Neural progenitor cell (in vitro differentiated cells): ENCODE measurements at places on chromosomes 5 and 9. TPM values are rescaled to one million over a fixed set of nuclear protein-coding genes. Genes with fewer than 3 reads are reported as not detected.

GRCh38 chr5:31106691-31107090 lies 86.8 kb upstream of the CDH6 start:
- H3K27ac ChIP-seq: peak overlapping the region; percentile 82
- peaks cover 53% of the 10 kb centered on the region for H3K4me1 ChIP-seq
- peak; percentile 52 for DNase-seq
- H3K27me3 ChIP-seq: no peaks in the 10 kb centered on the region
- H3K36me3 ChIP-seq: no peaks in the 10 kb centered on the region
- H3K4me3 ChIP-seq: no peak overlapping the region

- H3K4me3 ChIP-seq: no peak overlapping the region
- H3K27me3 ChIP-seq: no peaks in the 10 kb centered on the region
- H3K27ac ChIP-seq: no peak overlapping the region
- no peaks in the 10 kb centered on the region for H3K36me3 ChIP-seq
- no peaks in the 10 kb centered on the region for H3K4me1 ChIP-seq
These were observed 101.7 kb downstream of the RANBP17 start for GRCh38 chr5:170963521-170963920.

GRCh38 chr9:20570087-20570486 lies 52.2 kb downstream of the MLLT3 start:
- no peaks in the 10 kb centered on the region for H3K27me3 ChIP-seq
- no peak overlapping the region for H3K27ac ChIP-seq
- DNase-seq: no peak
- no peak overlapping the region for H3K4me3 ChIP-seq

GRCh38 chr5:34598177-34598794 lies 57.8 kb upstream of the RAI14 start:
- no peaks in the 10 kb centered on the region for H3K27me3 ChIP-seq
- H3K4me3 ChIP-seq: no peak overlapping the region
- H3K27ac ChIP-seq: no peak overlapping the region
- no peaks in the 10 kb centered on the region for H3K36me3 ChIP-seq

DNA sequence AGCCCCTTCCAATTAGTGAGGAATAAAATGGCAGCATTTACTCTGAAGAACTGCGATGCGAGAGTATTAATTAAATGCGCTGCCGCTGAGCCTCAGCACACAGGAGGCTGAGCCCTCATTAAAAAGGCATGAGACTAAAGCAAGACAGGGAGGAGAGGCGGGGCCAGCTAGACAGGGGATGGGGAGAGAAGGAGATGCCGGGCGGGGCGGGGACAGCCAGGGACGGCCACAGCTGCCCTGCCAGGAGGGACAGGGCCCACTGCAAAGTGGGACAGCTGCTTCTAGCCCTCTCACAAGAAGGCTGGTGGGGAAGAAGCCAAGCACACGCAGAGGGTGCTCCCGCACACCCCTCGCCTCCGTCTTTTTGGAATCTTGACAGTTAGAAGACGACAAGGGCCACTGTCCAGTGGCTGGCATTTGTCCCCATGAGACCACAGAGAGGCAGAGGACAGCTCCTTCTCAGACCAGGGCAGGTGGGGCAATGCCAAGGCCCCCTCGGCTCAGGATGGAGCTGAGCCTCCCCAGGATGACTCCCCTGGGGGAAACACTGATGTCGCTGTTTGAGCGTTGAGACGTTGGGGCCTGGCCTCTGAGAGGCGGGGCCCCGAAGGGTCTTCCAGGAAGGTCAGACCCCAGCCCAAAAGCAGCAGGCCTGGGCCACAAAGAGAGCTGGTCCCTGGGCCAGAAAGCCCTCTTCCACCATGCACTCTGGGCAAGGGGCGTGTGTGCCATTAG lies 26.9 kb downstream of the ADAMTS2 start:
- H3K4me1 ChIP-seq: peaks cover 23% of the 10 kb centered on the region
- no peaks in the 10 kb centered on the region for H3K27me3 ChIP-seq
- H3K4me3 ChIP-seq: no peak overlapping the region

GRCh38 chr5:146048994-146049703 lies 56.2 kb downstream of the PLAC8L1 start:
- no peaks in the 10 kb centered on the region for H3K27me3 ChIP-seq
- no peak overlapping the region for H3K27ac ChIP-seq
- H3K4me3 ChIP-seq: no peak overlapping the region

DNA sequence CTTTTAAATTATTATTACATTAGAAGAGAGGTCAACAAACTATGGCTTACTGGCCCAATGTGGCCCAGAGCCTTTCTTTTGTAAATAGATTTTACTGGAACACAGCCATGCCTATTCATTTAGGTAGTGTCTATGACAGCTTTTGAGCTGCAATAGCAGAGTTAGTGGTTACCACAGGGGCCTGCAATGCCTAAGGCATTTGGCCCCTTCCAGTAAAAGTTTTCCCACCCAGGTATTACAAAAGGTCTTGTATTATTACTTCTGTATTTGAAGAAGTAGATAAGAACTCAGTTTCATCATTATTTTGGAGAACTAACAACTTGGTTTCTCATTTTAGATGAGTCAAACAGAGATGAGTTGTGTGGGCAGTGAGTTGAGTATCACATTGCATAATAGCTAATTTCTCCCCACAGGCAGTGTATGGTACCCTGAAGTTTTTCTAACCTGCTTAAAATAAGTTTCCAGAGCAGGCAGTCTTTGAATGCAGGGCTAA lies 9.5 kb downstream of the MTRR start:
- H3K27me3 ChIP-seq: no peaks in the 10 kb centered on the region
- no peak overlapping the region for H3K27ac ChIP-seq
- H3K4me1 ChIP-seq: no peaks in the 10 kb centered on the region
- peaks cover 17% of the 10 kb centered on the region for H3K36me3 ChIP-seq
- H3K4me3 ChIP-seq: no peak overlapping the region

DNA sequence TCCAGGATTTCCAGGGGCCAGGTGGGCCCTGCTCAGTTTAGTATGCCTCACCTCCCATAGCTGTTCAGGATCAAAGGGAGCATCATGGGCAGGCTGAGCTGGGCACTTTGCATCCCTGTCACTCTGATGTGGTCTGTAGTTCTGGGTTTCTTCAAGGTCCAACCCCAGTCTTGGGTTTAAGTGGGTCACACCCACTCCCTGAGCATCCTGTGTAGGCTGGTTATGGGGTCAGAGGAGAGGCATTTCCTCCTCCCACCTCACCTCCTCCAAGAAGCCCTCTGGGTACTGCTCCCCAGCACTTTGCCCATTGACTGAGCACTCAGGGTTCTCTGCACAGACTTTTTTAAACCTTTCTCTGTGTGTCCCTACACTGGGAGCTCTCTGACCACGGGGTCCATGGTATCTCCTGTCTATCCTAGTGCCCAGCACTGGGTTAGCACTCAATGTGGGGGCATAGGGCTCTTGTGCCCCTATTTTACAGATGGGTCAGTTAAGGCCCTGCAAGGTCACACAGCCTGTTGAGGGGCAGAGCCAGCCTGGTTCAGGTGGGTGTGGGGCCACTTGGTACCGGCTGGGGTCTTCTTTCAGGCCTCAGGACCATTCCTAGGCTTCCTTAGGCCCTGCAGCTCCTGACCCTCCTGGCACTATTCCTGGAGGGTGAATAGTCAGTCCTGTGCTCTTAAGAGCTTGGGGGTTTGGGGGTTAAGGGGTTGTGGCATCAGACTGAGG lies 19.0 kb downstream of the CXXC5 start:
- no peaks in the 10 kb centered on the region for H3K36me3 ChIP-seq
- no peak overlapping the region for H3K27ac ChIP-seq
- no peak for DNase-seq
- no peaks in the 10 kb centered on the region for H3K27me3 ChIP-seq

GRCh38 chr9:136019041-136019680 lies 58.0 kb upstream of the UBAC1 start:
- H3K27ac ChIP-seq: no peak overlapping the region
- no peaks in the 10 kb centered on the region for H3K36me3 ChIP-seq

- H3K27ac ChIP-seq: no peak overlapping the region
- DNase-seq: no peak
- H3K36me3 ChIP-seq: no peaks in the 10 kb centered on the region
- H3K4me1 ChIP-seq: no peaks in the 10 kb centered on the region
- no peaks in the 10 kb centered on the region for H3K27me3 ChIP-seq
These were observed 59.9 kb downstream of the NSUN2 start for GRCh38 chr5:6572825-6573380.

DNA sequence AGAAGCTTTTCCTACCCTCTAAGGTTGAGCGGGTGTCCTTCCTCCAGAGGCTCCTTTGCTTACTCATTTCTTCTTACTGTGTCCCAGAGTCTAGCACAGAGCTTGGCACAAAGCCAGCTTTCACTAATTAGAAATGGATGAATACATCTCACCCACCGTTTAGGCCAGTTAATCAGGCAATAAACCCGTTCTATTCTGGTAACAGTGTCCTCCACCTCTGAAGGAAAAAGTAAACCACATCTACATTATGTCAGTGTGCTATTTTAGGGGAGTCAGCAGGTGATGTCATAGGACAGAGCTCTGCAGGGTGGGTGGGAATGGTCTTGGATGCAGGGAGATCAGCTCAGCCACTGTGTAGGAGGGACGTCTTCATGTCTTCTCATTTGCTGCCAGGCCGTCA lies 109.2 kb downstream of the OSTF1 start:
- H3K36me3 ChIP-seq: no peaks in the 10 kb centered on the region
- no peak for DNase-seq
- H3K4me1 ChIP-seq: no peaks in the 10 kb centered on the region
- H3K27me3 ChIP-seq: no peaks in the 10 kb centered on the region
- H3K27ac ChIP-seq: no peak overlapping the region

- DNase-seq: no peak
- peaks cover 2% of the 10 kb centered on the region for H3K4me1 ChIP-seq
- H3K27me3 ChIP-seq: no peaks in the 10 kb centered on the region
- H3K36me3 ChIP-seq: no peaks in the 10 kb centered on the region
- H3K27ac ChIP-seq: no peak overlapping the region
These were observed 277.4 kb downstream of the KIF4B start for GRCh38 chr5:155290937-155291336.

GRCh38 chr9:75389101-75389500 lies 300.8 kb downstream of the OSTF1 start:
- no peak overlapping the region for H3K4me3 ChIP-seq
- H3K4me1 ChIP-seq: peaks cover 1% of the 10 kb centered on the region
- peaks cover 15% of the 10 kb centered on the region for H3K36me3 ChIP-seq
- no peak overlapping the region for H3K27ac ChIP-seq
- no peak for DNase-seq
- H3K27me3 ChIP-seq: no peaks in the 10 kb centered on the region

DNA sequence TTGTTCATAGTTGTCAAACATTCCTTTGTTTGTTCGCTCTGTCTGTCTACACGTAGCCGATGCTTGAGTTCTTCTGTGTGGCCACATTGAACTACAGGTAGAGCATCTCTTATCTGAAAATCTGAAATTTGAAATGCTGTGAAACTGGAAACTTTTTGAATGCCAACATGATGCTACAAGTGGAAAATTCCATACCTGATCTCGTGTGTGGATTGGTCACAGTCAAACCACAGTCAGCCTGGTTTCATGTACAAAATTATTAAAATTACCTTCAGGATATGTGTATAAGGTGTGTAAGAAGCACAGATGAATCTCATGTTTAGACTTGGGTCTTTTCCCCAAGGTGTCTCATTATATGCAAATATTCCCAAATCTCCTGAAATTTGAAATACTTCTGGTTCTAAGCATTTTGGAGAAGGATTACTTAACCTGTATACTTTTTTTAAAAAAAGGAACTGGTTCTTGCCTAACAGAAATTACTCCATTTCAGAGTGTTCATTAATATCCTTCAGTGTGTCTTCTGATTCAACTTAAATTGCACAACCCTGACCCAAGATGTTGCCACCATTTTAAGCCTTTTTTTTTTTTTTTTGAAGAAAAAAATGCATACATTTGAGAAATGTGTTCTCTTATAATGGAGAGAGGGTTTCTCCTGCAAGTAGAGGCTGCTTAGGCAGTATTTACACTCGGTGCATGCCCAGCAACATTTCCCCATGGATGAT lies 254.3 kb downstream of the MAST4 start:
- peaks cover 3% of the 10 kb centered on the region for H3K4me1 ChIP-seq
- H3K27me3 ChIP-seq: no peaks in the 10 kb centered on the region
- no peaks in the 10 kb centered on the region for H3K36me3 ChIP-seq

GRCh38 chr5:168528521-168529373 lies at the start of gene FBLL1:
TSS of gene FBLL1 (plus strand) at chr5:168529305. CDS start at chr5:168529505, 200 bp downstream.
- H3K27me3 ChIP-seq: peaks cover 33% of the 10 kb centered on the region
- peak within 1 kb of the TSS; percentile 58 for H3K4me3 ChIP-seq
- peak; percentile 90 for DNase-seq
- no peaks in the 10 kb centered on the region for H3K36me3 ChIP-seq

DNA sequence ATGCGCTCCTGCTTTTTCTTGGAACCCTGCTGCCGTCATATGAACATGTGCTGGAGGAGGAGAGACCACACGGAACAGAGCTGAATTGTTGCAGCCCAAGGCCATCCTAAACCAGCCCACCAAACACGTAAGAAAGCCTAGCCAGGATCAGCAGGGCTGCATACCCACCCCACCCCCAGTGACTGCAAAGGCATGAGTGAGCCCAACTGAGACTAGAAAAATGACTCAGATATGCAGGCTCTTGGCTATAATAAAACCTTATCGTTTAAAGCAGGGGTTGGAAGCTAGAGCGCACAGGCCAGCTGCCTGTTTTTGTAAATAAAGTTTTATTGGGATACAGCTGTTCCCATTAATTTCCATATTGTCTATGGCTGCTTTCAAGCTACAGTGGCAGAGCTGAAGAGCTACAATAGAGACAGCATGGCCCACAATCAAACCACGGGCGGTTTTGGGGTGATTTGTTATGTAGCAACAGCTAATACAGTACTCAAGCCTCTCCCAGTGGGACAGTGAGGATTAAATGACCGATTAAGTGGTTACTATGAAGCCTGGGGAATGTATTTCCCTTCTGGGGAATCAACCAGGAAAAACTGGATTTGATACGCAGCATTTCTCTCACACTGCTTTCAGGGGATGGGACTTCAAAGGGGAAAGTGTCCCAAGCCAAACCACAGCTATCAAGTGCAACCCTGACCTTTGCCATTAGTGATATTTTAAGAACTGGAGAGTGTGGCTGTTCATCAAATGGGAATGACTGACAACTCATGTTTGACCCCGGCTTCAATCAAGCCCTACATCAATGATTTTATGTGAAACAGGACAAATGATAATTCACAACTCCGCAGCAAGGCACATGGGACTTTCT lies 6.3 kb downstream of the SHB start:
- H3K27ac ChIP-seq: no peak overlapping the region
- no peaks in the 10 kb centered on the region for H3K36me3 ChIP-seq
- no peak for DNase-seq
- peaks cover 21% of the 10 kb centered on the region for H3K27me3 ChIP-seq
- H3K4me1 ChIP-seq: peaks cover 37% of the 10 kb centered on the region

- H3K36me3 ChIP-seq: no peaks in the 10 kb centered on the region
- no peak overlapping the region for H3K4me3 ChIP-seq
- H3K27ac ChIP-seq: no peak overlapping the region
- no peaks in the 10 kb centered on the region for H3K4me1 ChIP-seq
These were observed 585.2 kb downstream of the ZNF608 start for GRCh38 chr5:124161266-124161665.

GRCh38 chr5:82104872-82105271 lies 133.0 kb downstream of the ATG10 start:
- DNase-seq: no peak
- no peak overlapping the region for H3K4me3 ChIP-seq
- H3K27ac ChIP-seq: no peak overlapping the region
- H3K36me3 ChIP-seq: no peaks in the 10 kb centered on the region

SHROOM1 gene
- 0.36 and 2.0 TPM in 2 replicates for total RNA-seq

RGS7BP gene
- 0.43 and 1.4 TPM in 2 replicates for total RNA-seq

SUSD3 gene
- total RNA-seq: 1.8 TPM in 1 of 2 replicates, not detected in the other

SPACA9 gene
- 1.9 and 2.4 TPM in 2 replicates for total RNA-seq

PAEP gene
- not detected in 2 replicates for total RNA-seq

OLFM1 gene
- total RNA-seq: 4.0 and 6.6 TPM in 2 replicates

ALG2 gene
- 25.0 and 26.0 TPM in 2 replicates for total RNA-seq

TAF1L gene
- total RNA-seq: not detected in 2 replicates
